Right lobe of liver (tissue), 6 donors: ENCODE measurements at places on chromosomes 11 and 22.

DNA sequence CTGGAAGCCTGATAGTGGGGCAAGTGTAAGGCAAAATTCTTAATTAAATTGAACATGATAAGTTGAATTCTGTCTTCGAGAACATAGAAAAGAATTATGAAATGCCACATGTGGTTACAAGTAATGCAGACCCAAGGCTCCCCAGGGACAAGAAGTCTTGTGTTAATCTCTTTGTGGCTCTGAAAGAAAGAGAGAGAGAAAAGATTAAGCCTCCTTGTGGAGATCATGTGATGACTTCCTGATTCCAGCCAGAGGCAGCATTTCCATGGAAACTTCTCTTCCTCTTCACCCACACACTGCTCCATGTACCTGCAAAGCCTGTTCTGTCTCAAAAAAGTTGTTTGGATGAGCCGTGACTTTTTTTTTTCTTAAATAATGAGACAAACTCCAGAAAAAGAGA lies 1.9 kb upstream of the TYR start:
- DNase-seq: no peak

GRCh38 chr22:45428391-45429385 lies 15.2 kb downstream of the RIBC2 start:
- DNase-seq: no peak

- DNase-seq: no peak
Measured at GRCh38 chr22:37967147-37967546, 13.6 kb downstream of the POLR2F start.

DNA sequence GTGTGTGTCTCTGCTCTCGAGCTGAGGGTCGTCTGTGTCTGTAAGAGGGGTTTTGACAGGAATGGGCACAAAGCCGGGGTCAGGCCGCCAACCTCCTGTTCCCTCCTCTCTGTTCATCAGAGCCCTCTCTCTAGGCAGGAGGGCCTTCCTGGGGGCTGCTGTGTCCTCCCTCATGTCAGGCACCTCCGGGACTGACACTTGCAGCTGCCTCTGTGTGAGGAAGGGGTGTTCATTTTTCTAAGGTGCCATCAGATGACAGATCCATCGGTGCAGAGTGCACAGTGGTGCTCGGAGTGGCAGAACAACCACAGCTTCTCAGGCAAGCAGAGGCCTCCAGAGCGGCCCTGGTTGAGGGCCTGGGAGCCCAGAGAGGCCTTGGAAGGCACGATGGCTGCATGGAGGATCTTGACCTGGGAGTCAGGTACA lies 265.4 kb upstream of the B3GAT1 start:
- no peak for DNase-seq

DNA sequence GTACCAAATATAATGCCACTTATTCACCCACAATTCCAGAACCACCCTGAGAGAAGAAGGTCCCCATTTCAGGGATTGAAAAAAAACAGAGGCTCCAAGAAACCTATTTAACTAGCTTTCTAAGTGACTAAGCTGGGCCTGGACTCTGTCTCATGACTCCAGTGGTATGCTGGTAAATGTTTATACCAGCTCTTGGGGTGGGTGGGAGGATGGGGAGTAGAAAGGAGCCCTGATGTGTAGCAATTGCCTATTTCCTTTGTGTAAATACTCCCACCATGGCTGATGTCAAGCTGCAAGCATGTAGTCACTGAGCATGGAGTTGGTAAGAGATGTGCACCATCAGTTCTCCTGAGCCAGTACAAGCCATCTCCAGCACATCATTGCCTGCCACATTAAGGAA lies 2.8 kb downstream of the PRG3 start:
- no peak for DNase-seq

- no peak for DNase-seq
Measured at GRCh38 chr22:17978027-17978426, 46.3 kb downstream of the MICAL3 start.

- no peak for DNase-seq
Measured at GRCh38 chr11:23021287-23021863, 161.1 kb upstream of the CCDC179 start.

DNA sequence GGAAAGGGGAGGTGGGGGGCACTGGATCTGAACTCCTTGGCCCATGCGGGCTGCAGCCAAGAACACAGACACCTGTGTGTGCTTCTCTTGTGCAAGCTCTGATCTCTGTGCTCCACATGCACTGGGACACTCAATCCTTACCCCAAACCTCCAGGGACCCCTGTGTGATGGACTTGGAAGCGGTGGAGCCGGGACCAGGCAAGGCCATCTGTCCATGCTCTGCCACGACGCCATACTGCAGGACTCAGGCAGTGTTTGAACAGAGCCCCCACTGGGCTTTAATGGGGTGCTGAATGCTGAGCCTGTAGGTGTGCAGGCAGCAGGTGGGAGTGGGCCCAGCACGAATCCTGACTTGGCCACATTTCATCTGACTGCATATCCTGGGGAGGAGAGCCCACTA lies 23.4 kb downstream of the PPM1F start:
- no peak for DNase-seq

GRCh38 chr11:63643205-63643604 lies 28.0 kb downstream of the ATL3 start:
- no peak for DNase-seq

GRCh38 chr11:113043698-113044097 lies 82.5 kb downstream of the NCAM1 start:
- no peak for DNase-seq

- peak; percentile 30 for DNase-seq
Measured at GRCh38 chr11:1682225-1682905, 14.6 kb upstream of the KRTAP5-6 start.

DNA sequence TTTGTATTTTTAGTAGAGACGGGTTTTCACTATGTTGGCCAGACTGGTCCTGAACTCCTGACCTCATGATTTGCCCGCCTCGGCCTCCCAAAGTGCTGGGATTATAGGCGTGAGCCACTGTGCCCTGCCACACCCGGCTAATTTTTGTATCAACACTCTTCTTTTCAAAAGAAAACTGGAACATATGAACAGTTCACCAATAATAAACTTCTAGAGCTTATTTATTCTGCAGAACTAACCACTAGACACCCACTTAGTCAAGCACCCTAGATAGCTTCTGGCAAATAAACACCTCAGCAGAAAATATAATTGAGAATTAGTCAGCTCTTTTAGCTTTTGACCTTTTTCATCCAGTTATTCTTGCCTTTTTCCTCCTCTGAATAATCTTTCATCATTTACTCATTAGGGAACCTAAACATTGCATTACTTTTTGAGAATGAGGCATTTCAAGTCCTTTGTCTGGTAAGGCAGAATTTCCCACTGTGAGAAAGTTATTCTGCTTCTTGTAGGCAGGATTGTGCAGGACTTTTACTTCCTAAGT lies 27.3 kb upstream of the TMEM41B start:
- no peak for DNase-seq

DNA sequence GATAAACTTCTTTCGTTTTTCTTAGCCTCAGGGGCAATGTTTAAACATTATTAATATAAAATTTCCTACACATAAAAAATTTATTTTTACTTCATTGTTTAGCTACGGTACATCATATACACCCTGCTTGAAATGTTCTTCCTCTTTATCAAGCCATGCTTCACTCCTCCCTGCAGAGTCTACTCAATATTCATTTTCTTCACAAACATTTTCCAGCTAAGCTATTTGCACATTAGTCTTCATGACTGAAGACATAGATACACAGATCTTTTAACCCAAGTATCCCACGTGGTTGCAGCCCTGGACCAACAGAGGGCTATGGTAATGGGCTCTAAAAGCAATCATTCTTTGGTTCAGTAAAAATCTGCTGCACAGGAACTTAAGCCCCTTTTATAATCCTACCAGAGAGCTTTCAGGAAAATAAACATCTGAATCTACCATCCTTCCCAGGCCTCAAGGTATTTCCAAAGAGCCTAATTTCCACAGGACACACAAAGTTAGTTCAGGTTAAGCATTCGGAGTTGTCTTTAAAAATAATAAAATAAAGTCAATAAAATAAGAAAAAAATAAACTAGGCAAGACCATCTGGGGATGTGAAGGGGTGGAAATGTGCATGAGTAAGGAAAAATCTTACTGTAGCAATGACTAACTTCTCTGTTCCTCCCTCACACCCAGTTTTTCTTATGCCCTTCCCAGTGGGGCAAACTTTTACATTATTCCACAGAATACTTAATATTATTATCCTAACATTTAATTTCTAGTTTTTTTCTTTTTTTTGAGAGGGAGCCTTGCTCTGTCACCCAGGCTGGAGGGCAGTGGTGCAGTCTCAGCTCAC lies 21.6 kb upstream of the OR6X1 start:
- DNase-seq: no peak

- DNase-seq: no peak
Measured at GRCh38 chr11:69848201-69848600, 29.0 kb upstream of the FGF3 start.

GRCh38 chr11:2621894-2622293 lies 77.9 kb downstream of the KCNQ1OT1 start:
- no peak for DNase-seq

DNA sequence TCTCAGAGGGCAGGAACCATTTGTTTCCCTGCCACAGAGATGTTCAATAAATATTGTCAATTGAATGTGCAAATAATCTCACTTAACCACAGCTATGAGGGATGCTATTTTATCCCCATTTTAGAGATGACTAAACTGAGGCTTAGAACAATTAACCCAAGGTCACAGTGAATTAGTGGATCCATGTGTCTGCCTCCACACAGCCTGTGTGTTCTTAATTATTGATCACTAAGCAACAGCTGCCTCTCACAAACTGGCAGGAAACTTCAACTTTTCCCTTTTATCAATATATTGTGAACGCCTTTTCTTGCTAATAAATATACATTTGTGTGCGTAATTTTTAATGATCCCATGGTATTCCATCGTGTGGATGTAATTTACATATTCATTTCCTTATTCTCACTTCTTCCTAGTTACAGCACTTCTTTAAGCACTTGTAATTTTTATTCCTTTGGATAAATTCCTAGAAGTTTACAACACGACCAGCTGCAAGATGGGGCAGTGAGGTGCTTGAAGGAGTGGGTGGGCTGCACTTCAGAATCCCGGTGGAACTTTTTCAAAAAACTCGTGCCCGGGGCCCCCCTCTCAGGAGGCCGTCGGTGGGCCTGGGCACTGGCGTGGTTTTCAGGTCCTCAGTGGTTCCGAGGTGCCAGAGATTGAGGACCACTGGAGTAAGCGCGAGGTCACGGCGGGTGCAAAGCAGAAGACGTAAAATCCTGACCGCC lies 915 bp upstream of the SREBF2 start:
- DNase-seq: peak; percentile 27

GRCh38 chr11:18088966-18089365 lies 16.9 kb downstream of the SAAL1 start:
- no peak for DNase-seq
